Stimulated activated CD4-positive, alpha-beta T cell treated with anti-CD3 and anti-CD28 coated beads, Interleukin-2, amount 100 ng/mL, for 24 hours (primary cell): ENCODE measurements at places on chromosomes 3 and 15.

DNA sequence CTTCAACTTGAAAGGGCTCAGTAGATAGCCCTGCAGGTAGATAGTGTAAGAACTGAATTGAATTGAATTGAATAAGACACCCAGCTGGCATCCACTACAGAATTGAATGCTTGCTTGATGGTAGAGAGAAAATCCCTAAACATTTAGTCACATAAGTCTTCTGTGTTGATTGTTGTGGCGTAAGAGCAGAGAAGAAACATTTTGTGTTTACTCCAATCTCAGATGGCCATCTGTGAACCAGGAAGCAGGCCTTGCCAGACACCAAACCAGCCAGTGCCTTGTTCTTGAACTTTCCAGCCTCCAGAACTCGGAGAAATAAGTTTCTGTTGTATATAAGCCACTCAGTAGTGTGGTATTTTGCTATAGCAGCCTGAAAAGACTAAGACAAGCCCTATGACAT lies 43.6 kb downstream of the SST start:
- DNase-seq, result no peak

GRCh38 chr3:44910693-44911092 lies 36.3 kb downstream of the TGM4 start:
- no peak for DNase-seq

DNA sequence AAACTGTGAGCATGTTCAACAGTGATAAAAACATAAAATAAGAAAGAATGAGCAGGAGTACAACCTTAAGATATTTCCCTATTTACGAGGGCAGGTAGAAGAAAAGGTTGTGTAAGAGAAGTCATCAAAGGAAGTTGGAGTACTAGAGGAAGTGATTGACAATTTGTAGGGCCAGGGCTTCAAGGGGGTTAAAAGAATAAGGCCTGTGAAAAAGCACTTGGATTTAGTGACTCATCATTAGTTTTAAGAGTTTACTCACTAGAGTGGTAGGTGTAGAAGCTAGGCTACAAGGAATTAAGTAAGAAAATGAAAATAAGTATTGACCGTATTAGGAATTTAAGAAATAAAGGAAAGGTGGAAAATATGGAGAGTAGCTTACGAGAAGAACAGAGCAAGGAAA lies 23.6 kb downstream of the KCNMB3 start:
- no peak for DNase-seq

DNA sequence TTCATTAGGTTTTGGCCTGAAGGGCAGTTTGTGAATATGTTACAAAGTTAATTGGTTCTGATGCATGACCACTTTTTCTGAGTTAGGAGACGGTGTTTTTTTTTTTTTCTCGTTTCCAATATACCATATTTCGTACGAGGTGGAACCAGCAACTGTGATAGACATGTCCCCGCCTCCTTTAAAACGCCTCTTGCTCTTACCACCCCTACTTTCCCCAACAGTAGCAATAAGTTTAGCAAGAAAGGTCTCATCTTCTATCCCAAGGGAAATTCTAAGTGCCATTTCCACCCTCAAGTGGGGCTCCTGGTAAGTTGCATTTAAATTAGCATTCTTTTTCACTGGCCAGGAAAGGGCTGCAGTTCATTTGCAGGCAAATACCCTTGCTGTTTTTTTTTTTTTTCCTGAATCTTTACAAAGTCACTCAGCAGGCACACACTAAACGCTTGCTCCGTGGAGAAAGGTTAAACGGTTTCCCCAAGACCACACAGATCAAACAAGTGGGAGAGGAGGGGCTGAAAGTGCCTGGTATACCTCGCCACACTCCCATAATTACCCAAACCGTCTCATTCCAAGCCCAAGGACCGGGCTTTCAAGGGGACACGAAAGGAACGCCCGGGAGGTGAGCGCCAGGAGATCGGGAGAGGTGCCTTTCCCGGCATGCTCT lies 39.5 kb upstream of the MGA start:
- DNase-seq, result no peak

GRCh38 chr3:48064292-48064829 lies 48.1 kb upstream of the MAP4 start:
- DNase-seq, result no peak

DNA sequence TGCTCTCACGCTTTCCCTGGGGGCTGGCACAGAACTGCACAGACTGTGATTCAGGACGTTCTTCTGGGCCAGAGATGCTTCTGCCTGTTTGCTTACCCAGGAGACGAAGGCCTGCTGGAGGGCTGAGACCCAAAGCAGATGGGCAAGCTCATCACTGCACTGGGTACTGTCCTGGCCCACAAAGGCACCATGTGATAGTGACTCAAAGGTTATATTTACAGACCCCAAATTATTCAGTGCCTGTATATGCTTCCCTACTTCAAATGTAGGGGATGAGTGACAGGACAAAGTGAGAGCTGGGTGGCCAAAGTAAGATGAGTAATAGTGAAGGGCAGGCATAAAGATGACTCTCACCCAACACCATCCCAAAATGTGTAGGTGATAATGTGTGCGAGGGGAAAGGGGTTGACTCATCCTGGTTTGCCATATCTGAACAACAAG lies 127.4 kb downstream of the WDR76 start:
- peak; percentile 7 for DNase-seq

DNA sequence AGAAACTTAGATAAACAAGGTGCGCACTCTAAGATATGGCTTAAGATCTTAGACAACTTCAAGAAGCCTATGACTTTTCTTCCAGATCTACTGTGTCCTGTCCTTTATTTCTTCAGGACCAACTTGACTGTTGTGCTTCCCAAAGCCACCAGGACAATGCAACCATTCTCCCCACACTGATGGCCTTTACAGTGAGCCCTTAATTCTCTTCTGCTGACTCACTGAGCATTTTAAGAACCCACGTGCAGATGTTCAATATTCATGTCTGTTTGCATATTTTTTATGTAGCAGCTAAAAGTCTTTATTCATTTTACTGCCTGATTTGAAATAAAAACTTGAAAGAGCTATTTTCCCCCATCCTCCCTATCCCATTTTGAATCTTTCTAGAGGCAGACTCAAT lies 103.3 kb upstream of the SLC2A2 start:
- DNase-seq, result no peak

- no peak for DNase-seq
Measured at GRCh38 chr3:167872941-167873340, 137.4 kb downstream of the SERPINI1 start.

- DNase-seq, result no peak
Measured at GRCh38 chr3:11995120-11995519, 9.1 kb upstream of the SYN2 start.

GRCh38 chr3:143977341-143978262 lies 6.0 kb downstream of the DIPK2A start:
- DNase-seq, result no peak

DNA sequence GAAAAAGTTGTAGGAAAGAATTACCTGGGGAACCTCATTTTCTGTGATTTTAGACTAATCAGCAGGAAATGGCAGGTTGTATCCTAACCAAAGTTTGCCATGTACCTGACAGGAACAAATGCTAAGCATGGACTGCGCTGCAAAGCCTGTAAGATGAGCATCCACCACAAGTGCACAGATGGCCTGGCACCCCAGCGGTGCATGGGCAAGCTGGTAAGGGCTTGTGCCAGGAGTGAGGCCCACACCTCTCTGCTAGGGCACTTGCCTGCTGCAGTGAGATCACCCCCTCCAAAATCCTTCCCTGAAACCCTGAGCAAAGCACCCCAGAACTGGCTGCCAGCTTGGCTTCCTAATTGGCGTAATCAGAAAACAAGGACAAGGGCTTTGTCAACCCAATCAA lies 102.6 kb downstream of the STAC start:
- DNase-seq, result no peak

- DNase-seq, result no peak
Measured at GRCh38 chr15:73956743-73957135, 30.5 kb downstream of the LOXL1 start.

- DNase-seq, result no peak
Measured at GRCh38 chr3:15284121-15284889, 48.1 kb downstream of the SH3BP5 start.

GRCh38 chr3:13148561-13149329 lies 75.5 kb upstream of the IQSEC1 start:
- no peak for DNase-seq

DNA sequence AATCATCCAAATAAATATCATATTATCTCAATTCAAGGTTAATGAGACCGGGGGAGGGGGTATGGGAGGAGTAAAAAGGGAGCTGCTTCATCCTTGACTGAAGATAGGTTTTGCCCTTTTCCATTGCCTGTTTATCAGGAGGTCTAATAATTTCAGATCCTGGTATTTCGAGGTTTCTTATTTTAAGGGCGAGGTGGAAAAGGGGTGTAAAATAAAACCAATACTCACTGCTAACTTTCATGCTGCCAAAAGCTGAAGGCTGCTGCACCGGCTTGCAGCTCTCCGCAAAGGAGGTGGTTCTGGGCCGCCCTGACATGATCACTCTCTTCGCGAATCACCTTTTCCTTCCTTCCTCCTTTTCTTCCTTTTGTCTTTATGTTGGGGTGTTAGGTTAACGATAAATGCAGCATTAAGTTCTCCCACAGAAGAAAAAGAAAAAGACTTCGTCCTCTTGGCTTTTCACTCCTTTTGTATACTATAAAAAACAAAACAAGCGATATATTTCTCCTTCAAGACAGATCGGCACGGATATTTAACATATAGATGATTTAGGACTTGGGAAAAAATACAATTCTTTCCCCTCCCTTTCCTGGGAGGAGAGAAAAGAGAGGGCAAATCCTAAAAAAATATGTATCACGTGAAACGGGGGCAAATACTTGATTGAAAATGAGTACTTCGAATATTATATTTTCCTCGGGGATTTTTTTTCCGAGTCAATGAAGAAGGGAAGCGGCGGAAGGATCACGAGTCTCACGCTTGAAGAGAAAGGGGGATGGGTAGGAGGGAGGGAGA lies 932 bp downstream of the GSK3B start:
- peak; percentile 28 for DNase-seq

DNA sequence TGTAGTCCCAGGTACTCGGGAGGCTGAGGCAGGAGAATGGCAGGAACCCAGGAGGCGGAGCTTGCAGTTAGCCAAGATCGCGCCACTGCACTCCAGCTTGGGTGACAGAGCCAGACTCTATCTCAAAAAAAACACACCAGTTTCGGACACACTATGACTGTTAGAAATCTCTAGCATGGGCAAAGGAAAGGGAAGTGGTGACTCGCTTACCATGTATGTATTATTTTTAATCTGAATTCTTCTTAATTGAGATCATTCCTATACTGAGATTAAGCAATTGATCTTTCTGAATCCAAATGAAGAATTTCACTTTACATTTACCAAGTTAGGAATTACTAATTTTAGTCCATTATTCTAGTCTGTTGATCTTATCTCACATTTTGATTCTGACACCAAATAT lies 459.2 kb upstream of the ALCAM start:
- no peak for DNase-seq

GRCh38 chr3:30508339-30508738 lies 98.1 kb upstream of the TGFBR2 start:
- DNase-seq, result no peak

GRCh38 chr3:123712077-123712860 lies 127.4 kb upstream of the HACD2 start:
- DNase-seq, result no peak

DNA sequence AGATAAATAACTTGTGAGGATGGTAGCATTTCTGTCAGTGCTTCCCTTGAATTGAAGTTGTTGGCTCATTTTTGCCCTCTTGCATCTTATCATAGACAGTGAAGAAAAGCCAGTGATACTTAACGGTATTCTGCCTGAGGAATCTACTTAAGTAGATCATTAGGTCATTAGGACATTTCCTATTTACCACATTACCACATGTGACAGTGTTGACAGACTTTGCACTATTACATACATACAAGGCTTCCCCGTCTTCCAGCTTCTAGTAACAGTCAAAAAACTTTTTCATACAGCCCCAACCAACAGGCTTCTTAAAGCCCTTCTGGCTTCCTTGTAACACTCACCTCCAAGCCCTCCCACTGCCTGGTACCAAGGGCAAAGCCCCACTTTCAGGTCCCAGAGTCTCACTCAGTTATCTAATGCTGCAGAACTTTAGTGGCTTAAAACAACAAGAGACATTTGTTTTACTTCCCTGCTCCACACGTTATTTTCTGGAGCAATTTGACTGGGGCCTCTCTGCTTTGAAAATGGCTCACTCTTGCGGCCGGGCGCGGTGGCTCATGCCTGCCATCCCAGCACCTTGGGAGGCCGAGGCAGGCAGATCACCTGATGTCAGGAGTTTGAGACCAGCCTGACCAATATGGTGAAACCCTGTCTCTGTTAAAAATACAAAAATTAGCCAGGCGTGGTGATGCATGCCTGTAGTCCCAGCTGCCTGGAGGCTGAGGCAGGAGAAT lies 40.0 kb downstream of the ASB7 start:
- no peak for DNase-seq

- no peak for DNase-seq
Measured at GRCh38 chr3:157531301-157531660, 28.1 kb upstream of the VEPH1 start.

GRCh38 chr15:41331833-41332193 lies 578 bp downstream of the OIP5 start:
- DNase-seq, result no peak

GRCh38 chr15:52466134-52466701 lies 62.5 kb downstream of the MYO5A start:
- peak; percentile 52 for DNase-seq
